Stimulated activated CD8-positive, alpha-beta memory T cell treated with anti-CD3 and anti-CD28 coated beads, Interleukin-7, amount 100 ng/mL, for 24 hours (primary cell): ENCODE measurements at places on chromosomes 2 and 18.

DNA sequence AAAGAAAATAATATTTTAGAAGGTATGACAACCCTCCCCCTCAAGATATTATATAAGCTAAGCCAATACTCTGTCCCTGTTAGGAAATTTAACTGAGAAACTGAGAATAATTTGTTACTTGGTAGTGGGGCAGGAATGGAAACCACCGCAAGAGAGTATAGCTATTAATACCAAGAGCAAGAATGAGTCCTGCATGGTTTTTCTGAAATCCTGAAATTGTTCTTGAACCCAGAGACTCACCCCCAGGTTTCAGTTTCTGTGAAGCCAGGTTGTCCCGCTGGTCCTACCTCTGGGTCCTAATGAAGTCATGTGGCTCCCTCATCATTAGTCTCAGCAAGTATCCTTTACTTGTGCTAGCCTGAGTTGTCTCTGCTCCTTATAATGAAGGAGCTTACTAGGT is 671.0 kb upstream of the ACVR2A start:
- no peak for DNase-seq

- DNase-seq, result no peak
These were observed 124.2 kb downstream of the PXDN start for GRCh38 chr2:1620081-1620480.

DNA sequence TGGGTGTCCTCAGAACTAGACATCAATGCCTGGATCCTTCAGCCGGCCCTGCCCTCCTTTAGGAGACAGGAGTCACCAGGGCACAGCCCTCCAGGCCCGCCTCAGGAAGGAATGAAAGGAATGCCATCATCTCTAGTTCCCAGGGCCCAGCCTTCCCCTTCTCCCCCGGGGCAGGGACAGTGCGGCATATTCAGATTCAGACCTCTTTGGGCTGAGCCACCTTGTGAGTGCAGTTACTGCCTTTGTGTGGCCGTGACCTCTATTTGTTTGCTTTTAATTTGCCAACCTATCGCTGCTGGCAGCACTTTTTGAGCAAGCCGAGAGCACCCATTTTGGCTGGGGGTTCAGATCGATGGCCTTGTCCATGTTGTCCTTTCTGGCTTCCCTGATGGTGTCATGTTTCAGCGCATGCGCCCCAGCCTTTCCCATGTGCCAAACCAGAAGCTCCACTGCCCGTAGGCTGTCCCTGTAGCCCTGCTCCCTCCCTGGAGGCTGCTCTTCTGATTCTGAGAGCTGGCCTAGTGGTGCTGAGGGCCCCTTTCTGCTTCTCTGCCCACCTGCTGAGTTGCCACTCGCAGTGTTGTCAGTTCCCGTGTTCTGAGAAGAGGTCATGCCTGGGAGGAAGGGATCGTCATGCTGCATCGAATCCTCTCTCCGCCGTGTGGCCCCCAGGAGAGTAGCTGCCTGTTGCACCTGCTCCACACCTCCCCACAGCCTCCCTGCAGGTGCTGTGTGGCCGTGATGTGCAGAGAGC is 10.9 kb downstream of the ANKRD23 start:
- DNase-seq, result no peak

GRCh38 chr2:62992561-62992960 is 58.1 kb upstream of the OTX1 start:
- no peak for DNase-seq

DNA sequence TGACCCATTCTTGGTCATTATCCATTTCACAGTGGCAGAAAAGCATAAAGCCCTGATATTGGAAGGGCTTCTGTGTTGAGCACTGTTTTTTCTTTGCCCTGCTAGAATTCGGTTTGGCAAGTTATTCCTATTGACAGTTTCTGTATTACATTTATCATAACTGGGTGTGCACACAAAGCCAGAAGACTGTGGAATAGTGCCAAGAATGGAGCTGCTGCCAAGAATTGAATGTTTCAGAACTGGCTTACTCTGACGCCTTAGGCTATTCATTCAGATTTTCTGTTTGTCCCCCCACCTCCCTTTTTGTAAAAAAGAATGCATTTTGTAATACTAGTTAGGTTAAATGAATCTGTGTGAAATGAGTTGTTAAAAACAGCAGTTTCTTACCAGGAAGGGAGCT is 12.7 kb downstream of the KDM3A start:
- DNase-seq, result no peak
